NCI-H1930 (cell line): ENCODE measurements at places on chromosomes 7 and 10.

GRCh38 chr7:144908324-144908723 is 72.5 kb upstream of the TPK1 start:
- DNase-seq: no peak

DNA sequence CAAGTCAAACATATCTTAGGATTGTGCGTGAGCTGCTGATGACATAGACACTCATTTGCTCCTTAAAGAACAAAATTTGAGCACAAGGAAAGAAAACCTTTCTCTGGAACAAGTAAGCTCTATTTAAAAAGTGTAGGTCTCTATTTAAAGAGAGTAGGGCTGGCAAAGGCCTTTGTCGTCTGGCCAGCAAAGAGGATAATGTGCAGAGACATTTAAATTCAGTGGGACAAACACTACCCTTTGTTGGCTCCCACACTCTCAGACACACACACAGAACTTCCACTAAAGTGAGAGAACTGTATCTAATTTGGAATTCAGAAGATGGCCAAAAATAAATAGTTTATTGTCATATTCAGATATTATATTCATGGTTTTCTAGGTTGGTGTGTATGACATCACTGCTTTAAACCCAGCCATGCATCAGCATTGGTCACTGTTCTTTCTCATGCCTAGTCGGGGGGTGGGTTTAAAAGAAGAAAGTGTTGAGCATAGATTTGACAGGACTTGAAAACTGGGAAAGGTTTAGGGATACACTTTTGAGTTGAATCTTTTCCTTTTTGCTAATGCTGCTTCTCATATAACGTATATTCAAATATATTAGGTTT is 49.5 kb upstream of the HDAC9 start:
- DNase-seq: no peak

DNA sequence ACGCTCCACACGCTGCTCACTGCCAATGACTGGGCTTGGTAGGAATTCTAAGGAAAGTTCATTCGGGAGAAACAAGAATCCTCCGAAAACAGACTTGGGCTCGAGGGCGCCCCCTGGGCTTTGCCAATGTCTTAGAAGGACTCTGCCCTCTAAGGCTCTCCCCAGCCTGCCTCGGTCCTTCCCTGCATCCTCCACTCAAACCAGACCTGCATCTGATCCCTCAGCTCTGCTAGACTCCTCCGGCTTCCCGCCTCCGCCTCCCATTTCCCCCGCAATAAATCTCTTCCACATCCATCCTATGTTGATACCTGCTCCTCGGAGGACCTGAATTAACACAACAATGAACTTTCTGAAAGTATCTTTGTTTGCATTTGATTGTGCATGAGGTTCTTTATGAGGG is 177.6 kb downstream of the PLPP4 start:
- DNase-seq: no peak

- DNase-seq: no peak
These were observed 30.6 kb upstream of the MYL10 start for GRCh38 chr7:101659706-101660105.

- no peak for DNase-seq
These were observed 30.3 kb upstream of the CAMK1D start for GRCh38 chr10:12319076-12319475.

DNA sequence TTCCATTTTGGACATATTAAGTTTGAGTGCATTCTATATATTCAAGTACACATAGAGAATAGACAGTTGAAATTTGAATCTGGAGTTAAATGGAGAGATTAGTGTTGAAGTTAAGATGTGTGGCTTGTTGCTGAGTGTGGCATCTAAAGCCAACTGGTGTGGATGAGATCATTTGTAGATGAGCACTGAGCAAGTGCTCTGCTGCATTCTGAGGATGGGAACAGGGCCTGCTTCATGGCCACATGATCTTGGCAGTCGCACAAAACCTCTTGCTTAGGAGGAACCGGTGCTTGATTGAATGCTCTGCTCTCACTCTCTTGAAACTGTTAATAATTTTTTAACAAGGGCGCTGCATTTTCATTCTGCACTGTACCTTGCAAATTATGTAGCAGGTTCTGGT is 62.0 kb downstream of the EPDR1 start:
- DNase-seq: no peak

DNA sequence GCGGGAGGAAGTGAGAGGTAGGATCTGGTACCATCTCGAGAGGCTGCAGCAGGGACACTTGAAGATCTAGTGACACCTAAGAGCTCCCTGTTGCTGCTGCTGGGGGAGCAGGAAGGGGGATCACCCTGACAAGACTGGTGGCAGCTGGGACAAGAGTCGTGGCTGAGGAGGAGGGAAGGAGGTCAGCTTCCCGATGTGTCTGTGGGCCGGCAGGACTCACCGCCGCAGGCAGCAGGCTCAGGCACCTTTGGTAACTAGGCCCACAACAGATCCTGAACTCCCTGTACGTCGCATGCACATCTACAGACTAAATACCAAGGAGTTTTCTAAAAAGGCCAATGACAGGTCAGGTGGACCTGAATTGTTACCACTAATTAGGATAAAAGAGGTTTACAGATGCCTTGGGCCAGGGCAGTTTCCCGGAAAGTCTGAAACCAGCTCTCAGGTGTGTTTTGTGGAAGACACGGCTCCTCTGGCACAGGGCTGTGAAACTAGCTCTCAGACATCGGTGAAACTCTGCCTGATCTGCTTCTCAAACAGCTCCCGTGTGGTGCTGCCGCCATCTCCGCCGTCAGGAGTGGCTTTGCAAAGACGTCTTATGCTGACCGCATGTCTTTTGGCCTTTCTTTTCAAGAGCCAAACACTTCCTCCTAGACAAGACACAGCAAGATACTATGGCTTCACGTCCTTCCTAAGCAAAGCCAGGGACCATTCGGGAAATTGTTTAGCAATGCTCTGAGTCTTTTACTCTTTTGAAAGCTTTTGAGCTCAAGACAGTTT is 609.7 kb downstream of the PTPRN2 start:
- DNase-seq: no peak
